ENCODE measurements at places on chromosomes 1 and 21. TPM values are rescaled to one million over a fixed set of nuclear protein-coding genes. Genes with fewer than 3 reads are reported as not detected.

GRCh38 chr1:209150114-209150513 is 433.4 kb upstream of the CAMK1G start:
- no peak for DNase-seq

- no peak for DNase-seq
Observed at GRCh38 chr21:22536509-22536908, 1538.3 kb downstream of the NCAM2 start.

DNA sequence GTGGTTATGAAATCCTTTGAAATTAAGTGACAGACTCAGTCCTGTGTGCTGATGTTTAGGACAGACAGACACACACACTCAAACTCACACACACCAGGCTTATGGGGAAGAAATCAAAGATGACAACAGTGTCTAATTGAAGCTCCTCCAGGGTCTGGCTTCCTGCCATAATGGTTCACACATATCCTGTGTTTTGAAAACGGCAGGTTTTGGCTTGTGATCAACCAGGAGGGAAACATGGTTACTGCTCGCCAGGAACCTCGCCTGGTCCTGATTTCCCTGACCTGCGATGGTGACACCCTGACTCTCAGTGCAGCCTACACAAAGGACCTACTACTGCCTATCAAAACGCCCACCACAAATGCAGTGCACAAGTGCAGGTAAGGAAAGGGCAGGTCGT is 4.6 kb downstream of the MTARC1 start:
- no peak for DNase-seq

- DNase-seq = no peak
Observed at GRCh38 chr1:33649759-33650158, 177.3 kb downstream of the ZSCAN20 start.

- DNase-seq = peak; percentile 89
Observed at GRCh38 chr1:93878501-93878888, 511 bp downstream of the DNTTIP2 start.

GRCh38 chr1:213269829-213270228 is 218.8 kb downstream of the RPS6KC1 start:
- DNase-seq = no peak

DNA sequence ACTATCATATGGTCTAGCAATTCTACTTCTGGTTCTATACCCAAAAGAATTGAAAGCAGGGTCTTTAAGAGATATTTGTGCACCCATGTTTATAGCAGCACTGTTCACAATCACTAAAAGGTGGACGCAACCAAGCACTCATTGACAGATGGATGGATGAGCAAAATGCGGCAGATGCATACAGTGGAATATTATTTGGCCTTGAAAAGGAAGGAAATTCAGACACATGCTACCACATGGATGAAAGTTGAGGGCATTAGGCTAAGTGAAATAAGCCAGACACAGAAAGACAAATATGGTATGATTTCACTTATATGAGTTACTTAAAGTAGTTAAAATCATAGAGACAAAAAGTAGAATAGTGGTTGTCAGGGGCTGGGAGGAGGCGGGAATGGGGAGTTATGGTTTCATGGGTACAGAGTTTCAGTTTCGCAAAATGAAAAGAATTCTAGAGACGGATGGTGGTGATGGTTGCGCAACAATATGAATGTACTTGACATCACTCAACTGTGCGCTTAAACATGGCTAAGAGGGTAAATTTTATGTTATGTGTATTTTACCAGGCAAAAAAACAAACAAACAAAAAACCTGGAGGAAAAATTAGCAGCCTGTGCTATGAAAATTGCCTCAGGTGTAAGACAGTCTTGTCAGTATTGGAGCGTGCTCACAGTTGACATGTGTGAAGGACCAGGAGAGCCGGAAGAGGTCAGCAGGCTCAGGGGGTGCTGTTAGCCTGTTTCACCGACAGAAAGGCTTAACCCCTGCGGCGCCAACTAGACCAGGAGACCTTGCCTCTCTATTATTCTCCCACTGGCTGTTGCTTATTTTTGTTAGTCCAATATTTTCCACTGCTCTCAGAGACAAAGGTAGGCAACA is 26.5 kb downstream of the CD247 start:
- DNase-seq = no peak

DNA sequence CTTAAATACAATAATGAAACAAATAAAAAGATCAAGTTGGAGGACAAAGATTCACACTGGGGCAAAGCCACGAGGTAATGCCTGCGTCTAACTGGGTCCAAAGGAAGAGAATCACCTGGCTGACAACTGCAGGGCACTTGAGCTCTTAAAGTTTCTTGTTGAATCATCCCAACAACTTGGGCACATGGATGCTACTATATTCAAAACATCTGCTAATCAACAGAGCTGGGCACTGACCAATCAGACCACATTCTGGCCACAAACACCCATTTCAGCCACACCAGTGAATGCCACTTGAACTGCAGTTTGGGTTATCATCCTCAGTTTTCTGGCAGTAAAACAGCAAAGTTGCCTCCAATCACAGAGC is 51.0 kb downstream of the ABCA4 start:
- no peak for DNase-seq

DNA sequence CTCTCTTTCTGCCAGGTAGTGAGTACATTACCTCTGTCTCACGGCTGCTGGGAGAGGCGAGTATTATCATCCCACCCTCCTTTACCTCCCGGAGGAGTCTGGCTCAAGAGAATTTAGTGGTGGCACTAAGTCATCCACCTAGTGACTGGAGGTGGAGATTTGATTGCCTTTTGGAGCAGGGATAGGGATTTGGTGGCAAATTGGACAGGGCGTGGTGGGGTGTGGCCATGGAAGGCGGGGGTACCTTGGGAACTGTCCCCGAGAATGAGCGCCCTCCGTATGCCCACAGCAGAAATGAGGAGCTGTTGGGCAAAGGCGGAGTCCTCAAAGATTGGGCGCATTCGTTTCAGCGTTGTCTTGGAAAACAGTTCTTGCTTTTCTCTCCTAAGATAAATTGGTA is 32.1 kb upstream of the HMGN1 start:
- no peak for DNase-seq

GRCh38 chr1:205926213-205926612 is 17.0 kb downstream of the SLC26A9 start:
- peak; percentile 26 for DNase-seq

GRCh38 chr1:162977944-162978568 is 91.1 kb upstream of the RGS4 start:
- no peak for DNase-seq

GRCh38 chr1:228405200-228405978 is 1.2 kb downstream of the TRIM11 start:
- DNase-seq = peak; percentile 74

- no peak for DNase-seq
Observed at GRCh38 chr1:169486281-169487051, 722 bp upstream of the SLC19A2 start.

- DNase-seq = no peak
Observed at GRCh38 chr1:72271555-72272085, 10.7 kb downstream of the NEGR1 start.

- no peak for DNase-seq
Observed at GRCh38 chr1:245092638-245092976, 62.2 kb upstream of the KIF26B start.

- no peak for DNase-seq
Observed at GRCh38 chr21:35843911-35844667, 216.2 kb downstream of the SETD4 start.

DNA sequence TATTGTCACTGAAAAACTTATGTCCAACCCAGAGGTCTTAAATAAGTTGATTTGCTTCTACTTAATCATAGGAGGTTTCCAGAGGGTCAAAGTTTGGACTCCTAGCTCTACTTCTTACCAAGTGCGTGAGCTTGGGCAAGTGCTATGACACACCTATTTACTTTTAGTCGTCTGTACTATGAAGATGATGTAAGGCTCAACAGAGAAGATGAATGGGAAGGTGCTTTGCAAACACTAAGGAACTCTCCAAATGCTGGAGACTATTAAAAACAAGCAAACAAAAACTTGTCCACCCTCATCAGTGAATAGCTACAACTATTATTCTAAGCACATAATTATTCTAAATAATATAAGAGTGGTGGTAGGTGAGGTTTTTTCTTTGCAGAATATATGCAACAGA is 232.3 kb upstream of the USP24 start:
- DNase-seq = no peak

DNA sequence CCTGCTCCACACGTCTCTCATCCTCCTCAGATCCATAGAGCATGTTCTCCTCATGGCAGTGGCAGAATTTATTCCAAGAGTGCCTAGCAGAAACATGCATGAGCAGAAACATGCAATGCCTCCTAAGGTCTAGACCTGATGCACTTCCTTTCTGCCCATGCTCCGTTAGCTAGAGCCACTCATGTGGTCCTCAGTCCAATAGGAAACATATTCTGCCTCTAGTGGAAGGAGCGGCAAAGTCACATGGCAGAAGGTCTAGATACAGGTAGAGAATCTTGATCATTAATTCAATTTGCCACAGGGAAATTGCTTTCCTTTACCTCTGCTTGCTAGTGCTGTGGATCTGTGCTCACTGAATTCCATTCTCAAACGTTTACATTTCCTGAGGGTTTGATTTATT is 130.4 kb downstream of the KIF26B start:
- DNase-seq = no peak

GRCh38 chr1:203136409-203137042 is 9.0 kb downstream of the ADORA1 start:
- no peak for DNase-seq

GRCh38 chr1:43427941-43428340 is 25.8 kb downstream of the HYI start:
- DNase-seq = no peak

The EPHA8 gene
- total RNA-seq = not detected

The OR2W3 gene
- total RNA-seq = not detected
